ENCODE measurements at places on chromosomes 11 and 22. TPM values are rescaled to one million over a fixed set of nuclear protein-coding genes. Genes with fewer than 3 reads are reported as not detected.

The H19 gene
- polyA plus RNA-seq = 1,642 TPM

The UBQLNL gene
- polyA plus RNA-seq = 0.80 TPM

The C11orf52 gene
- polyA plus RNA-seq = 3.2 TPM

DNA sequence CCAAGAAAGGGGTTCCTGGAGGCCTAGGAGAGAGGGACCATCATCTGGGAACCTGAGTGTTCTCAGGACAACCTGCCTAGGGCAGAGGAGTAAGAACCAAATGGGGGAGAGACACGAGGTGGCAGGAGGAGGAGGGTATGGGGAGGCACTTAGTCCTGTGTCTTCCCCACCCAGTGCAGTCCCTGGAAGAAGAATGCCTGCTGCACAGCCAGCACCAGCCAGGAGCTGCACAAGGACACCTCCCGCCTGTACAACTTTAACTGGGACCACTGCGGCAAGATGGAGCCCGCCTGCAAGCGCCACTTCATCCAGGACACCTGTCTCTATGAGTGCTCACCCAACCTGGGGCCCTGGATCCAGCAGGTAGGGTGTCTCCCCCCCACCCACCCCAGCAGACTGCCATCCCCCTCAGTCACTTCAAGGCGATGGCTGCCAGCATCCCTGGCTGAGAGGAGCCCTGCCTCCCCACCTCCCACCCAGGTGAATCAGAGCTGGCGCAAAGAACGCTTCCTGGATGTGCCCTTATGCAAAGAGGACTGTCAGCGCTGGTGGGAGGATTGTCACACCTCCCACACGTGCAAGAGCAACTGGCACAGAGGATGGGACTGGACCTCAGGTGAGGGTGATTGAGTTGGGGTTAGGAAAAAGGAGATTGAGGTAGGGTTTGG lies 3.7 kb upstream of the INPPL1 start:
- DNase-seq = no peak

Data from heart right ventricle (tissue), 16 donors.